ENCODE measurements at places on chromosomes 7 and 10. TPM values are rescaled to one million over a fixed set of nuclear protein-coding genes. Genes with fewer than 3 reads are reported as not detected.

Gene GNAT3
- total RNA-seq: not detected

Gene HABP2
- not detected for total RNA-seq

Gene RBM33
- total RNA-seq: 22.9 TPM

Gene GPR22
- not detected for total RNA-seq

Gene DDC
- not detected for total RNA-seq

Gene GIMAP7
- not detected for total RNA-seq

Gene RHEB
- total RNA-seq: 52.2 TPM

Gene HTRA1
- total RNA-seq: 160 TPM

Gene GCK
- 0.43 TPM for total RNA-seq

Gene SPDYE6
- total RNA-seq: not detected

Gene FOXI2
- not detected for total RNA-seq

Gene ITGA8
- total RNA-seq: 1.3 TPM

Gene EN2
- total RNA-seq: not detected

Gene GHRHR
- total RNA-seq: not detected

Gene RNLS
- 14.2 TPM for total RNA-seq

Gene TRDMT1
- total RNA-seq: 6.0 TPM

Gene KAT6B
- total RNA-seq: 26.3 TPM

Gene SLC39A12
- not detected for total RNA-seq

Gene OPALIN
- not detected for total RNA-seq

Gene OPN1SW
- not detected for total RNA-seq

Measured in fibroblast of villous mesenchyme (primary cell).